Posterior vena cava (tissue), 2 donors: ENCODE measurements at places on chromosomes 3 and 15.

- DNase-seq, result no peak
These were observed 202.1 kb downstream of the TP63 start for GRCh38 chr3:189833266-189833665.

- peak; percentile 87 for DNase-seq
These were observed 37.2 kb downstream of the AADACL2 start for GRCh38 chr3:151770956-151771355.

GRCh38 chr3:57120451-57121174, 44.5 kb downstream of the IL17RD start:
- DNase-seq, result no peak

DNA sequence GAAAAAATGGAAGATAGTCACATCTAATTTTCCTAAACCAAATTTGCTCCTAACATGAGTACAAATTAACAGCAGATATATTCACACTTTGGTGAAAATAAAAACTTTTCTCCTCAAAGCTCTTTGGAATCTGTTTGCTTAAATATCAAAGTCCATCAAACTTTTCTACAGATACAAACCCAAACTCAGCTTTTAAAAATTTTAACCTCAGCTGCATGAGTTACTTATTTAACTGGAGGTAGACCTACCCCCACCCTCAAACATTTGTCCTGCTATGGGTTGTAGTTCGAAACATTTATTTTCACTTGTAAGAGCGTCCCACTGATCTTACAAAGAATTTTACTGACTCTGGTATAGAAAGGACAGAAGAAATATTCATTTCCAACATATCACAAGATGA, 8.9 kb upstream of the XYLB start:
- no peak for DNase-seq

DNA sequence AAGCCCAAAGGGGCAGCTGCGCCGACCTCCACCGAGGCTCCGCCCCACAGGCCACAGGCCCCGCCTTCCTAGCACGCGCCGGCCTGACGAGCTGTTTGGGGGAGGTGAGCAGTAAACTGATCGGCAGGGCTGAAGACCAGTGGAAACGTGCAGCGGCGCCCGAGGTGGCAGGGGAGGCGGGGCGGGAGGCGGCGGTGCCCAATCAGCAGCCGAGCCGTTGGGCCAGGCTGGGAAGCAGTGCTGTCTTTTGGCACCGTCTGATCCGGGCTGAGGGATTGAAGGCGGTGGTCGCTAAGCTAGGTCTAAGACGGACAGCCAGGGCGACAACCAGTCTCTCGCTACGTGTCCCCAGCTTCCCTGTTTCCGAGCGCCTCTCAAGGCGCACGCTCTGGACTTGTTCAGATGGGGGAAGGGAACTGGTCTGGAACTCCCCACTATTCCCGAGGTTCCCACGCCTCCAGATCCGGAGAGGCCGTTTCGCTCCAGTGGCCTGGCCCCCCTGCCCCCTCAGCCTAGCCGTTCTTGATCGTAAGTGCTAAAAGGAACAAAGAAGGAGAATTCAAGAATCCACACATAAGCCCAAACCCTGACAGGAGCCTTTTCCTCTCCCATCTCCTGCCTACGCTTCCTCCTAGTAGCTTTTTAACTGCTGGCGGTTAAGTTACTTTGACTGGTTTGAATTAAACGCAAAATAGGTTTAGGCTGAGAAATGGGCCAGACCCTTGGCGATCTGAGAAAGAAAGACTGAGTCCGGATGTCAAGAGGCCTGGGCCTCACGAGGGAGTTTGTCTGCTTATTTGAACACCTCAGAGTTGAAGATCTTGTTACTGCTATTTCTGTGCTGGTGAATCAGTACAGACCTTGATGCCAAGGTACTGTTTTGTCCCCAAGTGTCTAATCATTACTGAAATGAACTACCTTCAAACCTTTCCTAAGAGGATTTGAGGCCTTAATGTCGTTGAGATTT, at the start of gene FMN1:
Gene FMN1, minus strand, starts transcription at position 11 of the 967 bp plus-strand sequence. CDS start 39,800 bp downstream, outside the sequence.
- DNase-seq, result peak; percentile 98

- no peak for DNase-seq
These were observed 47.3 kb downstream of the AQP9 start for GRCh38 chr15:58185439-58185838.

DNA sequence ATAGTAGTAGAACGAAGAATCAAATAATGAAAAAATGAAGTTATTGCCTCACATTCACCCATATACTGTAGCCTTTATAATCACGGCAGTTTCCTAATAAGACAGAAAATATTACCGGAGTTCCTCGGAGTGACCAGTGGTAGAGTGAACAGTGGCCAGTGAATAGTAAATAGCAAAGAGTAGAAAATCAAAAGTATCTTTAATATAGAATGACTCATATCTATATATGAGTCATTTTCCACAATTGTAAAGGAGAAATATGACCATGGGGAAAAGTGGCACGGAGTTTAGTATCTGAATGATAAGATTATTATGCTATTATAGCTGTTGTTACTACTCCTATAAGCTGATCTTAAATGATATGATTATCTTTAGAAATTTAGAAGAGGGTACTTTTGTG, 38.5 kb downstream of the ZBTB20 start:
- DNase-seq, result no peak

- DNase-seq, result no peak
These were observed 84.2 kb upstream of the SLC4A7 start for GRCh38 chr3:27568393-27568792.

DNA sequence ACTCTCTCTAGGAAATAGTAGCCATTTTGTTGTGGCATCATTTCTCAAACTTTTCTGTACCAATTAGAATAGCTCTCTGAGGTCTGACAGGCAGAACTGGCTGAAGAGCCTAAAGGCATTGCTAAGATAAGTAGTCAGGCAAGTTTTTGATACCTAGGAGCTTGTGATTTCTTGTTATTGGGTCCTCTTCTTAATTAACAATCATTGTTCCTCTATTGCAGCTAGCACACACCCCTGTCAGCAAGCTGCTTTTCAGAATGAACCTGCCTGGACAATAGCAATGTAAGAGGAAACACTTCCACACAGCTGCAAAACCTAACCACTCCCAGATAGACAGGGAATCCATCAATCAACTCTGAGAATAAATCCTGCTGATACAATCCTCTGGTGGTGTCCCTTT, 403.9 kb upstream of the TBL1XR1 start:
- no peak for DNase-seq

DNA sequence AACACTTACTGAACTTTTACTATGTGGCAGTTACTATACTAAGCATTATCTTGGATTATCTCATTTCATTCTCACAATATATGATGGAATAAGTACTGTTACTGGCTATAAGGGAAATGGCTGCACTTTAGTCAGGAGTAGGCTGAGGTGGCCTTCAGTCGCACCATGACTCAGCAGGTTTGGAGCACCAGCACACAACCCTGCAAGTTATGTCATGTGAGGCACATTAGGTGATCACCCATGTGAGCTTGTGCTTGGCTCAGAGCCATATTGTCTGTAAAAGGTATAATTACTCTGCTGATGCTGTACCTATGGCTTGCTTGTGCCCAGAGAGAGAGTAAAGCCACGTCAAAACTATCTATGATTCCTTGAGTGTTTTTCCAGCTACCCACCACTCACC, 54.1 kb upstream of the TIPARP start:
- DNase-seq, result no peak

DNA sequence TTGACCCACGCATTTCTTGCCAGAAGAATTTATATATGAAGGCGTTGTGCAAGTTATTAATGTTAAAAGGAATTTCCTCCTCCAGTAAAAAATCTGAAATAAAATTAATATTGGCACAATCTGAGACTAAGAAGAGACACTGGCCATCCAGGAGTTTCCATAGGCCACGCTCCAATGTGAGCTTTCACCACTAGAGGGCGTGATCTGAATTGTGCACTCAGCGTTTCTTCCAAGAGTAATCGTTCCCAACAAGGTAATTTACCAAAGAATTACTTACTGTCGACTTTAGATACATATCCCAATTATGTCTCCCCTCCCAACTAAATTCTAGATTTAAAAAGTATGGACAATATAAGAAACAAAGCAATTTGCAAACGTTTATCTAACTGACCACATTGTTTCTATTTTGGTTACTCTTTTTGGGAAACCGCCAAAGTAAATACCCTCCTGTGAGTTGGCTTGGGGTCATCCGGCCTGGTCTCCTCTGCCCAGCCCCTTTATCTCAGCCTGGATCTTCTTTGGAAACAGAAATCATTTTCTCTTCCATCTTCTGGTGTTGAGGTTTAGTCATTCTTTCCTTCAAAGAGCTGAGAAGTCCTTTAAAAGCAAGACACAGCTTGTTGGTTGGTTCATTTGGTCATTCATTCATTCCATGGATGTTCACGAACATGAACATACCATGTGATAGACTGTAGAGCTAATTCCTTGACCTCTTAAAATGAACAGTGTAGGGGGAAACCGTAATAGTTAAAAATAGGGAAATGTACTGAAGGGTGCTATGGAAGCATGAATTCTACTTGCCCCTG, 26.2 kb downstream of the POLR2M start:
- DNase-seq, result no peak

DNA sequence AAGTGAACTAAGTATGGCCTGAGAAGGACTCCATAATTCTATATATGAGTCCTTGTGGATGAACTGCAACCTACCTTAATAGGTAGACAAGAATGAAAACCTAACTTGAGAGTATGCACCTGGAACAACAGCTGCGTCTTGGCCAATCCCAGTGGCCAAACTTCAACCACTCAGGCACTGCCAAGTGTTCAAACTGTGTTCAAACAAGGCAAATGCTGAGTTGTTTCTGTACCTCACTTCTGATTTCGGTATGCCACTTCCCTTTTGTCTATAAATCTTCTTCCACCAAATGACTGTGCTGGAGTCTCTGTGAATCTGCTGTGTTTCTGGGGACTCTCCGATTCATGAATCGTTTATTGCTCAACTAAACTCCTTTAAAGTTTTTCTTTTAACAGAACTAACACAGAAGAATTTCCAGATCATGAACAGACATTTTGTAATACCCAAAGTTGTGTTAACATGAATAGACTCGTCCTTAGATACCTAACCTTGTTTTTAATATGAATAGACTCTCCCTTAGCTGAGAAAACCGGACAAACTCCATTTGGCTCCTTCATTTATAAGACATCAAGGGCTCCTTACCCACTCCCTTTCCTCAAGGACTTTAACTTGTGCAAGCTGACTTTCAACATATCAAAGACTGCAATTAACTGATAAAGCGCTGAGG, 4.1 kb downstream of the ZNF717 start:
- no peak for DNase-seq

- no peak for DNase-seq
These were observed 60.5 kb downstream of the SPTSSB start for GRCh38 chr3:161310649-161311423.

DNA sequence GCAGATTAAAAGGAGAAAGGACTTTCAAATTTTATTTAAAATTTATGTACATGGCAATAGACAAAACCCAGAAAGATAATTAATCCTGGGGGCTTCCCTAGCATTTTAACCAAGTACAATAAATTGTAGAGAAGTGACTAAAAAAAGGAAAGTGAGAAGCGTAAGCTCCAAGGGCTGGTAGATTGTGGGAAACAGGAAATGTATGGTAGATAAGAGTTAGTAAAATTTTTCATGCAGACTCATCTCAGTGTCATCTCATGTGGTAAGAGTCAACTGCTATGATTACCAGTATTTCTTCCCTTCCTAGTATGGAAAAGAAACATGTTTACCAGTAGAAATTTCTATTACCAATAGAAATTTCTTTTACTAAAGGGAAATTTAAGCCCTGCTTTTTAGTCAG, 464.3 kb upstream of the AGTR1 start:
- DNase-seq, result no peak

- DNase-seq, result no peak
These were observed 132.3 kb downstream of the KCNAB1 start for GRCh38 chr3:156252656-156253055.

DNA sequence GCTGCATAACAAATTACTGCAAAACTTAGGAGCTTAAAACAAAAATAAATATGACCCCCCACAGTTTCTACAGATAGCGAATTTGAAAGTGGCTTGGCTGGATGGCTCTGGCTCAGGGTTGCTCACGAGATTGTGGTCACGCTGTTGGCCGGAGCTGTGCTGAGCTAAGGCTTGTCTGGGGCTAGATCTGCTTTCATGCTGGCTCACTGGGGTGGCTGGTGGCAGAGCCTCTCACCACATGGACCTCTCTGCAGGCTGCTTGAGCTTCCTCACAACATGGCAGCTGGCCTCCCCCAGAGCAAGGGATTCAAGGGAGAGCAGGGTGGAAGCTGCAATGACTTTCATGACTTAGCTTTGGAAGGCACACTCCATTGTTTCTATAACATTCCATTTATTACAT, 354.1 kb downstream of the SHQ1 start:
- DNase-seq, result no peak
